Stimulated activated CD8-positive, alpha-beta memory T cell treated with anti-CD3 and anti-CD28 coated beads, Interleukin-4, amount 100 ng/mL, for 1 hour (primary cell): ENCODE measurements at places on chromosomes 16 and 17.

DNA sequence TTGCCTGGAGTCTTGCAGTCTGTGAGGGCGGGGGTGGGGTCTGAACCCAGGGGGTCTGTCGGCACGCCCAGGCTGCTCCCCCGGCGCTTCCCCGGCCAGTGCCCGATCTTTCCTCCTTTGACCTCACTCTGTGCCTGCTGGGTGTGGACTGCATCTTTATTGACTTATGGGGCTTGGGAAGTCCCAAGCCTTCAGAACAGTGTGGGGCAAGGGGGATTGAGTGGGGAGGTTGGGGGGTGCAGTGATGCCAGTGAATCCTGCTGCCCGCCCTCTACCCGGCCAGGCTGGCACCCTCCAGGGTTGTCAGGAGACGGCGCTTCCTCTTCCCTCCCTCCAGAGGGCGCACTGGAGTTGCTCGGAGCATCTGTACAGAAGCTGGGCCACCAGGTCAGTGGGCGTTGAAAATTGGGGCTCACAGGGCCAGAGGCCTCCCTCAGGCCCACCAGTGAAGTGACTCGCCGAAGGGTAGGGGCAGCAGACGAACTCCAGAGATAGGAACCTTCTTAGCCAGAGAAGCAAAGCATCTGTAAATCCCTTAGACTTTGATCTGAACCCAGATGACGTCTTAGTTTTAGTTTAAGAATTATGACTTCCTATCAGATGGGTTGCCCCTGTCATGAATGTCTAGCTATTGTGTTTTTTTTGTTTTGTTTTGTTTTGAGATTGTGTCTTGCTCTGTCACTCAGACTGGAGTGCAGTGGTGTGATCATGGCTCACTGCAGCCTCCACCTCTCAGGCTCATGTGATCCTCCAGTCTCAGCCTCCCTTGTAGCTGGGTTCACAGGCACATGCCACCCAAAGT is 184.8 kb upstream of the CIBAR2 start:
- no peak for DNase-seq

GRCh38 chr16:88581033-88581432 is 10.8 kb downstream of the ZC3H18 start:
- no peak for DNase-seq

- DNase-seq = no peak
Measured at GRCh38 chr17:44233582-44233981, 14.1 kb upstream of the UBTF start.

- DNase-seq = no peak
Measured at GRCh38 chr16:85642762-85643358, 29.7 kb downstream of the GSE1 start.

- DNase-seq = no peak
Measured at GRCh38 chr16:69838489-69838888, 76.4 kb downstream of the WWP2 start.
